Body of pancreas (tissue), 4 donors: ENCODE measurements at places on chromosomes 6 and 20. TPM values are rescaled to one million over a fixed set of nuclear protein-coding genes. Genes with fewer than 3 reads are reported as not detected.

PHACTR1 gene
- total RNA-seq: 6.0 TPM

ENPP4 gene
- total RNA-seq: 5.9 TPM

- H3K27ac ChIP-seq: no peak overlapping the region
- no peaks in the 10 kb centered on the region for H3K36me3 ChIP-seq
- no peaks in the 10 kb centered on the region for H3K27me3 ChIP-seq
- H3K4me3 ChIP-seq: no peak overlapping the region
- peaks cover 21% of the 10 kb centered on the region for H3K4me1 ChIP-seq
These were observed 84.4 kb downstream of the BACH2 start for GRCh38 chr6:90212274-90212673.

DNA sequence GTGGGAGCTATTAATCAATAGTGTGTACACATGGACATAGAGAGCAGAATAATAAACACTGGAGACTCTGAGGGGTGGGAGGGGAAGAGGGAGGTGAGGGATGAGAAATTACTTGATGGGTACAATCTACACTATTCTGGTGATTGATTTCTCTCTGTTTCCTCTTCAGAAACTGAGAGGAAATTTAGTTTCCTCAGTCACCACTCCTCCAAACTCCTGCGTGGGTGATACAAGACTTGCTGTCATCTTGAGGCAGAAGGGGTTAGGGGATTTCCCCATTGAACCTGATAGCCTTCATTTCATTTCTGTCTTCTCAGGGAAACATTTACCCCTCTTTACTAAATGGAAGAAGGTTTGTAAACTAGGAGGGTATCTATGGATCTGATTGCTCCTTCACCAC lies 84.3 kb upstream of the ESR1 start:
- DNase-seq: no peak
- no peaks in the 10 kb centered on the region for H3K4me1 ChIP-seq
- H3K36me3 ChIP-seq: no peaks in the 10 kb centered on the region
- no peak overlapping the region for H3K4me3 ChIP-seq
- H3K27me3 ChIP-seq: no peaks in the 10 kb centered on the region

GRCh38 chr20:43667341-43668132 lies 623 bp downstream of the MYBL2 start:
- H3K27ac ChIP-seq: no peak overlapping the region
- H3K36me3 ChIP-seq: no peaks in the 10 kb centered on the region
- no peak overlapping the region for H3K4me3 ChIP-seq
- DNase-seq: no peak

POM121L2 gene
- total RNA-seq: not detected

GRCh38 chr20:23347791-23348190 lies 2.8 kb upstream of the NXT1 start:
- no peak overlapping the region for H3K4me3 ChIP-seq
- H3K27me3 ChIP-seq: no peaks in the 10 kb centered on the region
- no peaks in the 10 kb centered on the region for H3K36me3 ChIP-seq
- H3K27ac ChIP-seq: no peak overlapping the region
- peaks cover 18% of the 10 kb centered on the region for H3K4me1 ChIP-seq

DNA sequence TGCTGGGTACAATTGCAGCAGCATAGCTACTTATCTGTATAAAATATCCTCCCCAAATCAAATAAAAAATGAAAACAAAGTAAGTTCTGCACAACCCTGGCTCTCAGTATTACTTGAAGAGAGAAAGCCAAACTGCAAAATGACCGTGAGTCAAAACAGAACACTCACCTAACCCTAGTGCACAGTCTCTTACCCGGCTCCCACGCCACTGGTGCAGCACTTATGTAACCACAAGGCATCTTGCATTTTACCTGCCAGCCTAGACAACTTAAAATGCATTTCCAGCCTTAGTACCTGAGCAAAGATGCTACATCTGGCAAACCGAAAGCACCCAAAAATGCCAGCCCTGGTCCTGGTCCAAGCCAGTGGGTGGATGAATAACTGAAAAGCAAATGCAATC lies 12.4 kb upstream of the SIRPB1 start:
- H3K4me3 ChIP-seq: no peak overlapping the region
- no peak for DNase-seq
- H3K36me3 ChIP-seq: no peaks in the 10 kb centered on the region
